ENCODE measurements at places on chromosomes 3 and 15.

GRCh38 chr3:46283881-46284450 is 41.7 kb downstream of the CCR3 start:
- DNase-seq: no peak
- H3K36me3 ChIP-seq: peaks cover 11% of the 10 kb centered on the region
- H3K27me3 ChIP-seq: no peaks in the 10 kb centered on the region
- H3K27ac ChIP-seq: no peak overlapping the region
- no peak overlapping the region for H3K4me3 ChIP-seq
- H3K4me1 ChIP-seq: peaks cover 11% of the 10 kb centered on the region

GRCh38 chr15:61936528-61937195 is 123.6 kb downstream of the VPS13C start:
- peaks cover 22% of the 10 kb centered on the region for H3K36me3 ChIP-seq
- no peak overlapping the region for H3K4me3 ChIP-seq
- H3K27ac ChIP-seq: peak overlapping the region; percentile 4
- no peaks in the 10 kb centered on the region for H3K27me3 ChIP-seq
- DNase-seq: no peak

GRCh38 chr3:48086705-48087104 is 70.5 kb upstream of the MAP4 start:
- no peak for DNase-seq
- H3K4me1 ChIP-seq: peaks cover 36% of the 10 kb centered on the region
- peaks cover 22% of the 10 kb centered on the region for H3K36me3 ChIP-seq

GRCh38 chr15:47796339-47796738 is 79.0 kb downstream of the SEMA6D start:
- no peak overlapping the region for H3K27ac ChIP-seq
- H3K27me3 ChIP-seq: no peaks in the 10 kb centered on the region
- no peaks in the 10 kb centered on the region for H3K4me1 ChIP-seq
- no peak for DNase-seq
- no peak overlapping the region for H3K4me3 ChIP-seq

- H3K4me1 ChIP-seq: peaks cover 27% of the 10 kb centered on the region
- no peaks in the 10 kb centered on the region for H3K27me3 ChIP-seq
- H3K4me3 ChIP-seq: peak overlapping the region; percentile 74
- peak overlapping the region; percentile 93 for H3K27ac ChIP-seq
- peaks cover 24% of the 10 kb centered on the region for H3K36me3 ChIP-seq
- DNase-seq: peak; percentile 76
These were observed 42.1 kb downstream of the VGLL4 start for GRCh38 chr3:11601446-11602238.

- no peaks in the 10 kb centered on the region for H3K4me1 ChIP-seq
- H3K27me3 ChIP-seq: peaks cover 6% of the 10 kb centered on the region
- H3K4me3 ChIP-seq: no peak overlapping the region
- no peak overlapping the region for H3K27ac ChIP-seq
- no peak for DNase-seq
These were observed 27.4 kb downstream of the SLCO2A1 start for GRCh38 chr3:134002306-134002705.

- H3K4me1 ChIP-seq: peaks cover 26% of the 10 kb centered on the region
- H3K27ac ChIP-seq: no peak overlapping the region
- peaks cover 31% of the 10 kb centered on the region for H3K36me3 ChIP-seq
- no peak for DNase-seq
- no peak overlapping the region for H3K4me3 ChIP-seq
These were observed 35.2 kb downstream of the TSC22D2 start for GRCh38 chr3:150443331-150443741.

GRCh38 chr3:139118835-139119234 is 74.1 kb upstream of the PRR23C start:
- no peaks in the 10 kb centered on the region for H3K4me1 ChIP-seq
- DNase-seq: no peak
- no peak overlapping the region for H3K27ac ChIP-seq
- no peaks in the 10 kb centered on the region for H3K27me3 ChIP-seq

GRCh38 chr3:150599611-150600297 is 3.4 kb upstream of the SELENOT start:
- DNase-seq: peak; percentile 76
- no peaks in the 10 kb centered on the region for H3K27me3 ChIP-seq
- H3K4me3 ChIP-seq: peak overlapping the region; percentile 39
- peaks cover 30% of the 10 kb centered on the region for H3K4me1 ChIP-seq
- peak overlapping the region; percentile 98 for H3K27ac ChIP-seq
- H3K36me3 ChIP-seq: peaks cover 45% of the 10 kb centered on the region

DNA sequence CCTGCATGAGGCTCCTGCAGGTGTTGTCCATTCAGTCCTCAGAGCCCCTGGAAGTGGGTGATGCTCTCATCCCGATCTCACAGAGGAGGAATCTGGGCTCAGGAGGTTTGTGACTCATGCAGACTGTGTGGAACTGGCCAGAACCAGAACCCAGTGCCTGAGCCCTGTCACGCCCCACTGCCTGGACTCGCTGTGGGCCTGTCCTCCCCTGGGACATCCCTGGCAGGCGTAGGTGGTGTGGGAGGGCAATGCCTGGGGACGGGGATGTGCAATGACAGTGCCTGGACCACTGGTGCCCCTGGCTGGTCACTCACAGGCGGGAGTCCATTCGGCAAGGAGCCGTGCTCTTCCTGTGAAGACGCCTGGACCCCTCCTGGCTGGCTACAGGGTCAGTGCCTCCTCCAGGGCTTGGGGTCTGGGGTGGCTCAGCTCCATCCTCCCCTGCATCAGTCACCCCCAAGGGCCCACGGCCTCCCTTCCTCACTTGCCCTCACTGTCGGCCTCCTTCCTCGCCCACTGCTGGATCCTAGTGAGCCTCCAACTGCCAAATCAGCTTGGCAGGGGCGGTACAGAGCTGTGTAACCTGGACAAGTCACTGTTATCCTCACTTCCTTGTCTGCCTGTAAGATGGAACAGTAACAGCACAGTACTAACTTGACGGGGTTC is 14.9 kb downstream of the PSTPIP1 start:
- no peaks in the 10 kb centered on the region for H3K27me3 ChIP-seq
- peaks cover 55% of the 10 kb centered on the region for H3K4me1 ChIP-seq
- DNase-seq: no peak
- no peak overlapping the region for H3K4me3 ChIP-seq
- peaks cover 31% of the 10 kb centered on the region for H3K36me3 ChIP-seq

DNA sequence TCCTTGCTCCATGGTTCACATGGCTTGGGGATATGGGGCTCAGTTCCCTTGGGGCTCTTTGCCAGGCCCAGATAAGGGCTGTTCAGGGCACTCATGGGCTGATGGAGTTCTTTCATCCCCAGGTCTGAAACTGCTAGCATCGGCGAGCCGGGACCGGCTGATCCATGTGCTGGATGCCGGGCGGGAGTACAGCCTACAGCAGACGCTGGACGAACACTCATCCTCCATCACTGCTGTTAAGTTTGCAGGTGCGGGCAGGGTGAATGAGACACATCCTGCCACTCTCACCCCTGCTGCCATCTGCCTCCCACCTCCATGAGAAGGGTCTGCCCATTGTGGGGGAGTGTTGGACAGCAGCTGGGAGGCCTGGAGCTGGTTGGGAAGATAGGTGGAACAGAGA is 11.1 kb upstream of the JMJD7 start:
- H3K27me3 ChIP-seq: no peaks in the 10 kb centered on the region
- H3K4me3 ChIP-seq: no peak overlapping the region
- peaks cover 61% of the 10 kb centered on the region for H3K36me3 ChIP-seq
- DNase-seq: no peak
- H3K4me1 ChIP-seq: no peaks in the 10 kb centered on the region
- H3K27ac ChIP-seq: no peak overlapping the region
